ENCODE measurements at places on chromosomes 3 and 15.

DNA sequence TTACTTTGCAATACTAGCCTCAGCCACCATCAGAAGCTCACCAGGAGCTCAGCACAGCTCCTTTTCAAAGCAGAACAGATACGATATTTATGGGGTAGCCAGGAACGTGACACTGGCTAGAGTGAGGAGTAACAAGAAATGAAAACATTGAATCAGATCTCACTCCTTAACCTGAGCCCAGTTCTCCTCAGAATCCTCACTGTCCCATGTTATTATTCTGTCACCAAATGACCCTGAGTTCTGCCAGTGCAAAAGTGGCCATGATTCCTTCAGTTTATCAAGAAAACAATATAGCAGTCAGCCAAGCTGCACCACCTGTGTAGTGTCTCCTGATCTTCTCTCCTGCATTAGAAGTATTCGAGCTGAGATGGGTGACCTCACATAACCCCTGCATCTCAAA, 956.7 kb downstream of the TUSC7 start:
- DNase-seq = no peak

GRCh38 chr3:57436195-57436761, 107.9 kb downstream of the DNAH12 start:
- DNase-seq = no peak

- no peak for DNase-seq
Observed at GRCh38 chr15:84552896-84553295, 47.9 kb upstream of the ZSCAN2 start.

DNA sequence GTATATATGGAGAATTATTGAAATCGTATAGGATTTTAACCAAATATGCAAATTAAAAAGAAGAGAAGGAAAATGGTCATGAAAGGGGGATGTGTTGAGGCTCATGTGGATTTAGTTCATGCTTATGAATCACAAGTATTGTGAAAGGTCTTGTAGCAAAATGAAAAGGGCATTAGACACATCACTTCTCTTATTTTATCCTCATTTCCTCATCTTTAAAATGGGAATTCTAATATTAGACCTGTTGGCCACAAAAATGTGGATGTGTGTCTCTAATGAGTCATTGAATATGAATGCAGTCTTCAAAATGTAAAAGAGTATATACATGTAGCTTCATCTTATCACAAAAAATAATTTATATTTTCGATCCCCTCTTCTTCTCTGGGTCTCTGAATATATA, 14.9 kb upstream of the ALCAM start:
- no peak for DNase-seq

GRCh38 chr3:68924897-68925296, 7.5 kb downstream of the TAFA4 start:
- no peak for DNase-seq

- DNase-seq = no peak
Observed at GRCh38 chr3:37094636-37095035, 79.7 kb downstream of the LRRFIP2 start.

DNA sequence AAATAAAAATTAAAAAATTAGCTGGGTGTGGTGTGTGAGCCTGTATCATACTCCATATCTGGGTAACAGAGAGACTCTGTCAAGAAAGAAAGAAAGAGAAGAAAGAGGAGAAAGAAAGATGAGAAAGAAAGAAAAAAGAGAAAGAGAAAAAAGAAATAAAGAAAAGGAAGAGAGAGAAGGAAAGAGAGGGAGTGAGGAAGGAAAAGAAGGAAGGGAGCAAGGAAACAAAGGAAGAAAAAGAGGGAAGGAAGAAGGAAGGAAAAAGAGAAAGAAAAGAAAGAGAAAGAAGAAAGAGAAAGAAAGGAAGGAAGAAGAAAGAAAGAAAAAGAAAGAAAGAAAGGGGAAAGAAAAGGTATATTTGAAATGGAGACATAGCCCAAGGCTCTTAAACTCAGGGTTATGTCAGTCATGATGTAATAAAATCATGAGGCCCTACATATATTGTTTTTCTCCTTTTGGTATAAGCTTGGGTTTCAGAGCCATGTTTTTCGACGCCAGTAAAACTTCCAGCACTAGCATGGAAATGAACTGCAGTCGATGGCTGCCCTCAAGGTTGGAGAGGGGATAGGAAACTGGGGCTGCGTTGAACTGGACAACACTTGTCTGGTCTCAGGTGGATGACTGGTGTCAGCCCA, 38.0 kb upstream of the RFTN1 start:
- no peak for DNase-seq

GRCh38 chr3:141941093-141941492, 64.7 kb downstream of the ATP1B3 start:
- DNase-seq = no peak
